ENCODE measurements at places on chromosomes 12 and 14. TPM values are rescaled to one million over a fixed set of nuclear protein-coding genes. Genes with fewer than 3 reads are reported as not detected.

Gene MYL2
- not detected for polyA plus RNA-seq

Gene AICDA
- 0.45 TPM for polyA plus RNA-seq

Gene C12orf57
- polyA plus RNA-seq = 174 TPM

Gene BLOC1S1
- polyA plus RNA-seq = 122 TPM

DNA sequence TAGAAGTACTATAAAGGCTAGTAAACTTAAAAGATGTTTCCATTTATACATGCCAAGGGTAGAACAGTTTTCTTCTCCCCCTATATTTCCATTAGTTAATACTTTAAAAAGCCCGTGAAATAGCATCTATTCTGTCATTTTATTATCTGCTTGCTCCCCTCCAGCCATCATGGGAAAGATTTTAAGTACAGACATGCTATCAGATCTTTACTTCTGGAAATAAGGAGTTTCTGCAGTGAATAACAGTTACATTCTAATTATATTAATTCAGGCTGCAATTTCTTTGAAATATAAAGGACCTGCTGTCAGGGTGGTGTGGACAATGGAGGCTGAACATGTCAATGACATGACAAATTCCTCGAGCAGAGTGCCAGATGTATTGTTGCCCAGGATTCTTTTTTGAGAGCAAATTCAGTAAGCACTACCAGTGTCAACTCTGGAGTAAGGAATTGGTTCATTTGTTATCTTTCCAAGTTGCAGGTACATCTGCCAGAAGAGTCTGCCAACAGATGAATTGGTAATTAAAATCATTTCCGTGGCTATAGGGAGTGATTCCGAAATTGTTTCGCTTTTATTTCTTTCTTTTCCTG, 151.3 kb downstream of the BTG1 start:
- no peak for DNase-seq

DNA sequence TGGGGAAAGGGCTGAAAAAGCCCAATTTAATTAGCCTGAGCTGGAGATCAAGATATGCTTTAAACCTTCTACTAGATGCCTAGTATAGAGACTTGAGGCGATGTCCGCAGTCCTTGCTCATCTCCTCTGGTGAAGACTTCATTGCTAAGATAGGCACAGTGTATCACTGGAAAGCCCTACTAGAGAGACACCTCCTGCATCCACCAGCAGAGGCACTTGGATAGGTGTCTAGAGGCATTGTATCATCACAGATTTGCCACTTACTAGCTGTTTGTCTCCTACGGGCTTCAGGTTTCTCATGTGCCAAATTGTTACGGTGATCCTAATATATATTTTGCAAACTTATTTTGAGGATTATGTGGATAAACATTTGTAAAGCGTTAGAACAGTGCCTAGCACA, 1048.5 kb downstream of the GALC start:
- DNase-seq = no peak

- no peak for DNase-seq
These were observed 745 bp upstream of the ADCY4 start for GRCh38 chr14:24335461-24336171.

DNA sequence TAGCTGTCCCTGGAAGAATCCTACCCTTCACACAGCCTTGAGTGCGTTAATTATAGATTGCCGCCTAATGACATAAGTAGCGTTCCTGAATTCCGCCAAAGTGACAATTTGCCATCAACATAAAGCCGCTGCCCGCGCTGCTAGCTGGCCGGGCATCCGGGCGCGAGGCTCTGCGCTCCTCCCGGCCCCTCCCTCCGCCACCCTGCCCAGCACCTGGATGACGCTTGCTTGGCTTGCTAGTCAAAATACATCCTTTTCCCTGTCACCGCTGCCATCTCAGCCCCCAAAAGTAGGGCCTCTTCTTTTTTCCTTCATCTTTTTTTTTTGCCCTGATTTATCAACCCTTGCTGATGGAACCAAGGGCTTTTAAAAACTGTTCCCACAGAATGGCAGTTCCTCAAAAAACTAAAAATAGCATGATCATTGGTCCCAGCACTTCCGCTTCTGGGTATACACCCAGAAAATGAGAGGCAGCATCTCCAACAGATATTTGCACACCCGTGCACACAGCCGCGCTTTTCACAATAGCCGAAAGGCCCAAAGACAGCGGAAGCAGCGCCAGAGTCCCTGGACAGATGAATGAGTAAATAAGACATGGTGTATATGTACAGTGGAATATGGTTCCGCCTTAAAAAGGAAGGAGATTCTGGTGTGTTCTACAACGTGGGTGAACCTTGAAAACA, 235.2 kb downstream of the BCL11B start:
- no peak for DNase-seq

Data from left renal cortex interstitium (tissue), 4 donors.